ENCODE measurements at places on chromosomes 2 and 18.

DNA sequence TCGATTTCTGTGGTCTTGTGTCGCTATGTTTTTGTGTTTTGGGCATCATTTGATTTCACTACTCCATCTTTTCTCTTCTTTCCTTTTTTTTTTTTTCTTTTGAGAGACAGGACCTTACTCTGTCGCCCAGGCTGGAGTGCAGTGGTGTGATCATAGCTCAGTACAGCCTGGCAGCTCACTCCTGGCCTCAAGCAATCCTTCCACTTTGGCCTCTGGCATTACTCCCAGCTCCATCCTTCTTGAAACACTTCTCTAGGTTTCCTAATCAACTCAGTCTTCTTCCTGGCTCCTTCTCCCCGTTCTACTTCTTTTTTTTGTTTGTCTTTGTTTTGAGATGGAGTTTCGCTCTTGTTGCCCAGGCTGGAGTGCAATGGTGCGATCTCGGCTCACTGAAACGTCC is 26.5 kb downstream of the TCF23 start:
- DNase-seq: no peak

- DNase-seq: no peak
These were observed 196.2 kb downstream of the ZNF385B start for GRCh38 chr2:179664972-179665812.

DNA sequence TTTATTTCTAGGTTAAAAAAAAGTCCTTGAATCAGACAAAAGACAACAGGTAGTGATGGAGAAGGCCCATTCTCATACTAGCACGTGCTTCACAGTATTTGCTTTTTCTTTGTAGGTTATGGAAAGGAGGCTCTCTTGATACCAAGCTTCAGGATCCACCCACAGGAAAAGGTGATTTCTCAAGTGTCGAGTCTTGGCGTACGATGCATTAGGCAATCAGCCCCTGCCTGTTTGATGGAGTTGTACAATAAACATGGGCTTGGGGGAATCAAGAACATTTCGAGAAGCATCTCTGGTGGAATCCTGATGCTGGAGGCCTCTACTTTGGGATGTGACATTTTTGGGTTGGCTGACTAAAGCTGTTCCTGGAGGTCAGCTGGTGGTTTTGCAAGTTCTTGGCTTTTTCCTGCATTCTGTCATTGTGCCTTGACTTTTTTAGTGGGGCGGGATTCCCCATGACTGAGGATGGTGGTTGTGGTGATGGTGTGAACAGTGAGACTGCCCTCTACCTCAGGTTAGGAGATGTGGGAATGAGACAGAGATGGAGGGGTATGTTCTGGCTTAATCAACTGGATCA is 231.5 kb upstream of the SPRED2 start:
- no peak for DNase-seq

DNA sequence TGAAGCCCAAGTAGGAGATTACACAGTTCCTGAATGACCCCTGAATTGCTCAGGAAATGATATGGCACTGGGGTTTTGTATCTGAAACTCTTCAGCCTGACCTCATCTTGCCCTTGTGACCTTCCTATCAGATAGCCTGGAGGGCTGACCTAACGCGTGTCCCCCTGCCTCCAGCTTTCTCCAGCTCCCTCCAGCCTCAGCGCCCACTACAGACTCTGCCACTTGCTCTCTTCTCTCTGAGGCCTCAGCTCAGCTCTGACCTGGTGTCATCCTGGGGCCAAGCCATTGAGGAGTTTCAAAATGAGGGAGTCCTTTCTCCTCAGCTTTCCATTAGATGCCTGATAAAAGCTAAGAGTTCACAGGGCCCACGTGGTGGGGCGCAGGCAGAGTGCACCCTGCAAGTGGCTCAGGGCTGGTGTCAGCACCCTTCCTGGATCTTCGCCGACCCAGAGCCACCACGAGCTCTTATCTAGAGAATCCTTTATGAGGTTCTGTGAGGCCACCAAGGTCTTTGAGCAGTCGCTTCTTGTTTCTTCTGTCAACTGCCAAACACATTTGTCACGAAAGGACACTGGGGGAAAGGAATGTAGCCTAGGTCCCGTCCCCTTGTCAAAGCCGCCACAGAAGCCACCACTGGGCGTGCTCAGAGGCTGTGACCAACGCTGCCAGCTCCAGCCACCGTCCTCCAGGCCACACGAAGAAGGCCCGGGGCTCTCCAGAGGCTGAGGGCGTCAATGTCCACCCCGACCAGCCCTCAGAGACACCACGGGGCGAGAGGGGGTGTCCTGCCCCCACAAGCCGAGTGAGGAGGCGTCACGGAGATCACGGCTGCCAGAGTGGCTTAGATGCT is 131.3 kb upstream of the GPC1 start:
- DNase-seq: no peak

DNA sequence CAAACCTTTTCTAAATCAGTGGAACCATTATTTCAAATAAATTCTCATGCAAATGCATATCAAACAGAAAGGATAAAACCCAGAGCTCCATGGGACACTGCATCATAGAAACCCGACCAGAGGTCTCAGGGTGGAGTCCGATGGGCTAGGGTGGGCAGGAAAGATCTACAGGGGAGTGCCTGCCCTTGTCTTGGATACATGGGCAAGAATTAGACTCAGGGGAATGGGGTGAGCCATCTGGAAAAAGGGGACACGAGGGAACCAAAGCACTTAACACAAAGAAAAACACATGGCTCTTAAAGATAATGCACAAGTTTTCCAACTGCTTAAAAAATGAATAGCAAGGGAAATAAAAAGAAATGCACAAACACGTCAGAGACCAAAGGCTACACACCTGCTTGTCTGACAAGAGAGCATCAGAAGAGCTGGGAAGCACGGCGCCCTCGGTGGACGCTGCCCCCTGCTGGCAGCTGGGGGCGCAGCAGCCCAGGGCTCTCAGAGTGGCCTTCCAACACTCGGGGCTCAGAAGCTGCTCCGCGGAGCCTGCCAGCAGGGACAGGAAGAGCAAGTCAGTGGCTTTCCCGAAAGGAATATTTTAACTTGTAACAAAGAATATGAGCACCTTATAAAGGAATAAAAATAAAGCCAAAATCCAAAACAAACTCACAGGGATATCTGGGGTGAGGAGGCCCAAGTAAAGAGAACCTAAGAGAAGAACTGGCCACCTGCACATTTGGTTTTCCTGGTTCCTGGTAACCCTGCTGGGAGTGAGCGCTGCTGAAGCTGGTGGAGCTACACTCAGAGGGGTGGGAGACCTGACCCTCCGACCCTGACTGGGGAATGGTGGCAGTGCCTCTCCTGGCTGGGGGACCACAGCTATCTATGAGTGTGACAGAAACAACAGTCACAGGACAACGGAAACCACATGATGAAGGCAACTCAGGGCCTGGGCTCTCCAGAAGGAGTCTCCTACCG is 54.5 kb downstream of the SIGLEC15 start:
- DNase-seq: peak; percentile 67

DNA sequence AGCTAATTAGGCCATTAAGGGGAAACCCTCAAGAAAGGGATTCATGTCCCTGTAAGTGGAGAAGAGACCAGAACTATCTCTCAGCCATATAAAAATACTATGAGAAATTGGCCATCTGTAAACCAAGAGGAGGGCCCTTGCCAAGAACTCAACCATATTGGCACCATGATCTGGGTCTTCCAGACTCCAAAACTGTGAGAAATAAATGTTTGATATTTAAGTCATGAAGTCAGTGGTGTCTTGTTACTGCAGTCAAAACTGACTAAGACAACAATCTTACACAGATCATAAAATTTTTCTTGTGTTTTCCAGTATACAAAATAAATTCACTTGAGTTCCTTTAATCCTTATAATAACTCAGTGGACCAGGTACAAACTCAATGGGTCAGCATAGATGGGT is 589.8 kb upstream of the CDH2 start:
- no peak for DNase-seq

DNA sequence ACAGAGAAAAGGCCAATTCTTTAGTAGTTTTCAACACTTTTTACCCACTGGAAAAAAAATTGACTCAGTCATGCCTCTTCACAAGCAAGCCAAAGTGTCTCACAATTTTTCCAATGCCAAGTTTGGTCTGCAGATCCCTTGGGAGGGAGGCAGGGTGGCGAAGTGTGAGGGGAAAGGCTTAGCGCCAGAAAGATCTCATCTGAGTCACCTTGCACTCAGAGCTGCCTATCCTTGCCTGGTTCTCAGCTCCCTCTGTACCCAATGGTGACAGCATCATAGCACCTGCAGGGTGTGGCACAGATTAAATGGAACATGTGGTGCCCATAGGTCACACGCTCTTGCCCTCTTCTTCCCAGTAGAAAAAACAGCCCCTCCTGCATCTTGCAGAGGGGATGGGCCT is 55.2 kb upstream of the GYPC start:
- no peak for DNase-seq

DNA sequence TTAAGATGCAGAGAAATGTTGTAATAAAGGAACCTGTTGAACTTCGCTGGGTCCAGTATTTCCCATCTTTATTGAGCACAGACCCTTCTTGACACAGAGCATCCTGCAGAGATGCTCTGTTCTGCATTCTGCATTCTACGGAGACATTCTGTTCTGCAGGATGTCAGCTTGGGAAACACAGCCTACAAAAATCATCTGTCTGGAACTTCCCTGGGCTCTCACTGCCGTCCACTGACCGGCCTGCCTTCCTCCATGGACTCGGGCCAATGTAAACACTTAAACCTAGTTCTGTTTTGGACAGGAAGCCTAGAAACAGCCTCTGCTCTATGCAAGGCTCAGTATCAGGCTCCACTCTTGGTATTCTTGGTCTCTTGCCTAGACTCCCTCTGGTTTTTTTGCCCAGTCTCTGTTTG is 90.0 kb upstream of the PPP1CB start:
- peak; percentile 83 for DNase-seq

GRCh38 chr2:46539327-46540276 is 60.2 kb downstream of the TMEM247 start:
- DNase-seq: no peak

- no peak for DNase-seq
These were observed 331.1 kb downstream of the GULP1 start for GRCh38 chr2:188622601-188623260.

DNA sequence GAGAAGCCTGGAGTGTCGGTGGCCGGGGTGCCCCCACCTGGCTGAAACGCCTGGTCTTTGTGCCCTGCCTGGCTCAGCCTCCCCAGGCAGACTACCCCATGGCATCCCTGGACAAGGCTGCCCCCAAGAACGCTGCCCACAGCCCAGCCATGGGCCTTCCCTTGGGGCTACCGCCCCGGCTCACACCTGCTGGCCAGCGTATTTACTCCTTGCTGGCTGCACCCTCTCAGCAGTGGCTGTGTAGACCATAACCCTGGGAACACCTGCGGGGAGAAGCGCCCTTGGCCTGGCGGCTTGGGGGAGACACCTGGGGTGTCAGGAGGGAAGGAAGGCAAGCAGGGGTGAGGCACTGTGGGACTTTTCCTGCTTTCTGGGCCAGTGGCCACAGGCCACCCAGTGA is 17.3 kb downstream of the CAPN10 start:
- no peak for DNase-seq

DNA sequence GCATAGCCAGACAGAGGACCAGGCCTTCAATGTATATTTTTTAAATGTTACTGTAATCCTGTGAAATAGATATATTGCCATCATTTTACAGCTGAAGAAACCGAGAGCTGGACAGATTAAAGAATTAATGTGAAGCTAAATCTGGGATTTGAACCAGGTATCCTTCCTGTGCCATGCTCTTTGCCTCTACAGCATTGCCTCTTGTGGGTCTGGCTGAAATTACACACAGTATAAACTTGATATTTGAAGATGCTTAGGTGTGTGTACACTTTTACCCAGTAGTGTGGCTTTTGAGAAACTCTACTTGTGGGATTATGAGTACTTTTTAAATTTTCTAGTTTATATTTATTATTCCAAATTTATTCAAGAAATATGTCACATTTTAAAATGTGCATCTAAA is 264.5 kb downstream of the CNTNAP5 start:
- no peak for DNase-seq

DNA sequence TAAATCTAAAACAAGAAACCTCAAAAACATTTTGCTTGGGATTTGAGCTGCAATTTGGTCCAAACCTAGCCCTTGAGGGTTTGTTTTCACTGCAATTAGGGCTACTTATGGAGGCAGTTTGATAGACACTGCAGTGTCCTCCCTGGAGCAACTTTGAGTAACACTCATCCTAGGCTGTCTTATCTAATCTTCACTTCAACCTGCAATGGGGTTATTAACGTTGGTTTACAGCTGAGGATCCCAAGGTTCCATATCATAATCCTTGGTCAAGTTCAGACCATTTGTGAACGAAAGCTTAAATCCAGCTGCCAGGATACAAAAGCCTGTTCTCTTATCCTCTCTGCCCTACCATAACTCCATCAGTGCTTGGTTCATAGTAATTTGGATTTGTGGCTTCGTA is 2.5 kb downstream of the ANXA4 start:
- no peak for DNase-seq

DNA sequence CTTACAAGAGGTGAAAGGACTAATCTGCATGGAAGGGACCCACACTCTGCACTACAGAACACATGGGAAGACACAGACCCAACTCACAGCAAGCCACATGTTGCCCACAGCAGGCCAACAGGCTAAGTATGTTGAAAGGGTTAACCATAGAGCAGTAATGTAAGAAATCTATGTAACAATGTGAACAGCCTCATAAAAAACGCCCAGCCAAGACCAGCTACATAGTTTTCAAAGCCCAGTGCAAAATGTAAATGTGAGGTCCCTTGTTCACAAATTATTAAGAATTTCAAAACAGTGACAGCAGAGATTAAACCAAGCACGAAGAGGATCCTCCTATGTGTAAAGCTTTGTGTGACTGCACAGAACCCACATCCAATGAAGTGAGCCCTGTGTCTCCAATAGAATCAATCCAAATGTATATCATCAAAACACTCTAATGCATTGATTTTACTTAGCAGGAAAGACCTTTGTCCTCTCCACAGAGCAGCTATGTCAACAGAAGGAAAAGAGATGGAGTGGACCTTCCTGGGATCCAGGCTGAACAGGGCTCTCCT is 210.1 kb downstream of the AGPS start:
- no peak for DNase-seq

DNA sequence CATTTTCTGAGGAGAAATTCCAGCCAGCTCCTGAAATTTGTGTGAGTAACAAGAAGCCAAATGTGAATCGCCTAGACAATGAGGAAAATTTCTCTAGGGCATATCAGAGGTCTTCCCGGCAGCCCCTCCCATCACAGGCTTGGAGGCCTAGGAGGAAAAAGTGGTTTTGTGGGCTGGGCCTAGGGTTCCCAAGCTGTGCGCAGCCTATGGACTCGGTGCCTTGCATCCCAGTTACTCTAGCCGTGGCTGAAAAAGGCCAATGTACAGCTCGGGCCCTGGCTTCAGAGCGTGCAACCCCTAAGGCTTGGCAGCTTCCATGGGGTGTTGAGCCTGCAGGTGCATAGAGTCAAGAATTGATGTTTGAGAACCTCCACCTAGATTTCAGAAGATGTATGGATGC is 556.2 kb upstream of the DSEL start:
- no peak for DNase-seq

DNA sequence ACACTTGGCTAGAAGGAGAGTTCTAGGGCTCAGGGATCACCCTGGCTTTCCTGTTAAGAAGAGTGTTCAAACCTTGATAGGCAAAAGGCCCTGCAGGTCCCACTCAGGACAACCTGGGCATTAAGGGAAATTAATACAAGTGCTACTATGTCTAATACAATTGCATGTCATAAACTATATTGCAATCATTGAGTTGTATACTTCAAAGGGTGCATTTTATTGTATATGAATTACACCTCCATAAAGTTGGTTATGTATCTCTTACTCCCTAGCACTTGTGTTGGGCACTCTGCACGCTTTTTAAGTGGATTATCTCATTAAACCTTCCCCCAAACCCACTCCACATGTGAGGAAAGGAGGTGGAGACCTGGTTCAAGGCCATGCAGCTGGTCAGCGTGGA is 172.1 kb upstream of the GLI2 start:
- no peak for DNase-seq

- no peak for DNase-seq
These were observed 249.8 kb downstream of the CYP26B1 start for GRCh38 chr2:71897836-71898235.

GRCh38 chr2:240217431-240218301 is 77.2 kb upstream of the OTOS start:
- DNase-seq: peak; percentile 23

Data from Daoy (cell line).